ENCODE measurements at places on chromosomes 6 and 20.

- no peak for DNase-seq
Observed at GRCh38 chr20:40960521-40960956, 68.1 kb upstream of the TOP1 start.

- DNase-seq: no peak
Observed at GRCh38 chr6:41937861-41938574, 3.6 kb downstream of the CCND3 start.

GRCh38 chr6:129419324-129419723 lies 290.7 kb downstream of the ARHGAP18 start:
- DNase-seq: no peak

DNA sequence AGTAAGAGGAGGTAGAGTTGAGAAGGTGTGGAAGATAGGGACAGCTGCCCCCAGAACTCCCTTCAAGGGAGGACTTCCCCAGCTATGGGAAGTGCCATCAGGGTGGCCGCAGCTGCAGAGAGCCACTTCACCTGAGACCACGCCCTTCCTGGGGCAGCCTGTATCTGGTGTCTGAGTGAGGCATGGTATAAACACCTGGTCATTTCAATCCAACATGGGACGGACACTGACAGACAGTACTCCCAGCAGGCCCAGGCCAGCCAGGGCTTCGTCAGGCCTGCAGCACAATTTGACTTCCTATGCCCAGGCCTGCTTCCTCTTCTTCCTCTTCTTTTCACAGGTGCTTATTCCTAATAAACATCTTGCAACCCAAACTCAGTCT lies 4.5 kb downstream of the SOX12 start:
- DNase-seq: no peak

DNA sequence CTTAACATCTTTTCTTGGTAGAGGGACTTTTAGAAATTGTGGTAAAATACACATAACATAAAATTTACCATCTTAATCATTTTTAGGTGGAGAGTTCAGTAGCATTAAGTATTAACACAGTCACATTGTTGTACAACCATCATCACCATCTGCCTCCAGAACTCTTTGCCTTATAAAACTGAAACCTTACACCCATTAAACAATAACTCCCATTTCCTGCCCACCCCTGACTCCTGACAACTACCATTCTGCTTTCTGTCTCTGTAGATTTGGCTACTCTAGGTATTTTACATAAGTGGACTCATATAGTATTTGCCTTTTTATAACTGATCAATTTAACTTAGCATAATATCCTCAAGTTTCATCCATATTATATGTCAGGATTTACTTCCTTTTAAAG lies 88.7 kb downstream of the ZHX3 start:
- no peak for DNase-seq

GRCh38 chr6:119643876-119644275 lies 294.3 kb upstream of the MAN1A1 start:
- DNase-seq: no peak

DNA sequence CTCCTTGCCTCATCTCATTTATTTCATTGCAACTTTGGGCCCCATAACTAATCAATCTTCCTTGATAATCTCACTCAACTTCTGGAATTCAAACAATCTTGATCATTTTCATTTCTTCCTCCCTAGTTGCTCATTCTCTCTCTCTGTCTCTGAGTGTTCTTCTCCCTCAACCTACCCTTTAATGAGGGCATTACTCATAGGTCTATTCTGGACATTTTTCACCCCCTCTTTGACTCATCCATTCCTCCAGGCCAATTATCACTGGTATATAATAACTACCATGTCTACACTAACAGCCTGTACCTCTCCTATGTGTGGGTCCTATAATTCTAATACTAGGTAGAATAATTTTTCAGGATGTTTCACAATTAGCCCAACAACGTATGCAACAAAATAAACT lies 78.8 kb downstream of the COL21A1 start:
- DNase-seq: no peak

DNA sequence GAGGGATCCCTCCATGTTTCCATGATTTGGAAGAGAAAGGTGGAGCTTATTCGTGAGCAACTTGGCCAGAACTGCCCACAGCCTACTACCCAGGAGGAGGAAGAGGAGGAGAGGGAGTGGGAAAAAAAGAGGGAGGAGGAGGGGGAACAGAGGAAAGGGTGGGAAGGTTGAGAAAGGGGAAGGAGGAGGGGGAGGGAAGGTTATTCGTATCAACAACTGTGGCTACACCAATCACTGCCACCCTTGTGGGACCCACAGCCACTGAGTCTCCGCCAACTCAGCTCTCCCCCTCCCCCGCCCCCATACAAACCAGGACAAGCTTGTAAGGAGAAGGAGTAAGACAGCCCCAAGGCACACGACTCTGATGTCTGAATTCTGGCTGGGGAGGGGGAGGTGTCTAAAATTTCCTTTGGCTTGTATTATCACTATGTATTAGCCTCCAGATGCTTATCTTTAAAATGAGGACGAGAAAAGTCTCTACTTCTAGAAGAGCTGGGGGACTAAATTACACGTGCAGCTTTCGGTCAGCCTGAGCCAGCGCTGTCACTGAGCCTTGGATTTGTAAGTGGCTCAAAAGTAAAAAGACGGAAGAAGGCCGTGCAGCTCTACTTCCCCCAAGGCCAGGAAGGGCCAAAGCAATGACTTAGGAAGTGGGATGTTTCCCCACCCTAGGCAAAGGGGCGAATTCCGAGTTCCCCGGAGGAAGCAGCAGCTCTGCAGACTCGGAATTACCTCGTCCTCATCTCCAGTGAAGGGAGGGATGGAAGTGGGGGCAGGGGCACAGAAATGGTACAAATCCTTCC lies 1.0 kb downstream of the FKBP1A start:
- DNase-seq: peak; percentile 77

DNA sequence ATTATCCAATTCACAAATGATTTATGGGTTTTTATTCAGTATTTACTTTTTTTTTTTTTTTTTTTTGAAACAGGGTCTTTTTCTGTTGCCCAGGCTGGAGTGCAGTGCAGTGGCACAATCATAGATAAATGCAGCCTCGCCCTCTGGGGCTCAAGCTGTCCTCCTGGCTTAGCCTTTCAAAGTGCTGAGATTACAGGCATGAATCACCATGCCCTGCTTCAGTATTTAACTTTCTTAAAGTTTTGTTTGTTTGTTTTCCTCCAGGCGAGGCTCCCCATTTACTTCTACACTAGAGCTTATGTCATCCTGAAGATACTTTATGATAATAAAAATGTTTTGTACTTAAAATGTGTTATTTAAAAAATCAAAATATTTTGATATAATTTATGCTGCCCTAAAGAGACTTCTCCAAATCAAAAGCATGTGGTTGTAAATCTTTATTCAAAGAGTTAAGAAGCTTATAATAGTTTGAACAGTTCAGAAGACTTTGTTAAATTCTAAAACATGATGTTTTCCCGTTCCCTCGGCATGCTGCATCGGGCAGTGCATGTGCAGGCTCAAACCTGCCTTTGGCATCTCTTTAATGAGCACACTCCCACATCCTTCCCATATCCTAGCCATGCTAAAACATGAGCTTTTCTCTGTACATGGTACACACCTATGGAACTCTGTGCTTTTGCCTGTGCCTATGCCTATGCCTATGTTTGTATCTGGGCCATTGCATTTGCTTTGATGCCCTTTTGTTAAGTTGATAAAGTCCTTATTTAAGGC lies 11.0 kb downstream of the SMPDL3A start:
- DNase-seq: peak; percentile 37

DNA sequence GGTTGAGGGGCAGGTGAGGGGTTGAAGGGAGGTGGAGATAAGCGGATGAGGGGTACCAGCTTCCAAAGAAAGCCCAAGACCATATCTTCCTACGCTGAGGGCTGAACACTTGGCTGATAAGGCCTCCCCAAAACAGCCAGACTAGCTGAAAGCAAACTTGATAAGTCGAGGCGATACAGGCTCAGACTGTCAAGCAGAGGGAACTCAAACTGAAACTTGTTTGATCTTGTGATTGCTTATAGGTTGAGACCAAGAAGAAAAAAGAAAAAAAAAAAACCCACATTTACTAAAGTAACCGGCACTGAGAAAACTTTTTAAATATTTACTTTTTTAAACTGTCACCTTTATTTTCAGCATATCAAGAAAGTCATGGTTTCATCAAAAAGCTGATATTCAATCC lies 73.6 kb downstream of the TRERF1 start:
- no peak for DNase-seq

DNA sequence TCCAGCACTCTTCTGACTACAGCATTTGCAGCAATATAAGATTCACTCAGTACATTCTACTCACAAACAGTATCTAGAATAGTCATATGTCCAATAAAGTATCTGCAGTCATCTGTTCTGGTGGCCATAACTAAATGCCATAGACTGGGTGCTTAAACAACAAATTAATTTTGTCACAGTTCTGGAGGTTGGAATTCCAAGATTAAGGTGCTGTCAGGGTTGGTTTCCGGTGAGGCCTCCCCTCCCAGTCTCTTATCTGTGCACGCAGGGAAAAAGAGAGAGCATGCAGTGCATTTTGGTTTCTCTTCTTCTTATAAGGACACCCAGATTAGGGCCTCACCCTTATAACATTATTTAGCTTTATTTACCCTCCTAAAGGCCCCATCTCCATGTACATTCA lies 21.3 kb upstream of the NUS1 start:
- no peak for DNase-seq

DNA sequence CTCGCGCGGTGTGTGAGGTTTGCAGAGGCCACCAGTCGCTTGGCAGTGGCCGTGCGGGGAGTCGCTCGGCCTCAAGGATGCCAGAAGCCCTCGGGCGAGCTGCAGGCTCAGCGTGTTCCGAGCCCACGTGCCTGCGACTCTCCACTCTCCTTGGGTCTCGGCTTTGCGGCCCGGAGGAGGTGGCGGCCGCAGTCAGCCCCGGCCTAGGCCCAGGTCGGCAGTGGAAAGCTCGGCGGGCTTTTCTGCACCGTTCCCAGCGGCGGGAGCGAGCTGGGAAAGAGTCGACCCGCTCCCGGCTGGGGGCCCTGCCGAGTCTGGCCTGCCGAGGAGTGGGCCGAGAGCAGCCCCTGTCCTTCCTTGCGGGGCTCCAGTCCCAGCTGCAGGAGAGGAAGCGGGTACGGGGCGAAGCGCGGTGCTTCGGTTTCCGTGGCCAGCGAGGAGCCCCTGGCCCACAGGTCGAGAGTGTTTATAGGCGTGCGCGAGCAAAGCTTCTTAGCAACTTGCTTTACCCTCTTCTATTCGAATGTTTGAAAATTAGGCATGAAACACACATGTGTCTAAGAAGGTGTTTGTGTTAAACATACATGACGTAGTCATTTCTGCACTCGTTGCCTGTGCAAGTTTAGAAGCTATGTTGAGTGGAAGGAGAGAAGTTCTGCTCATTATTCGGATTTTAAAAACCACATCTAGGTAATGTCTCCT lies 5.6 kb downstream of the FOXC1 start:
- DNase-seq: no peak

- peak; percentile 99 for DNase-seq
Observed at GRCh38 chr6:77456531-77457248, 6.6 kb downstream of the HTR1B start.

- no peak for DNase-seq
Observed at GRCh38 chr6:17940151-17940792, 47.2 kb downstream of the KIF13A start.

- DNase-seq: no peak
Observed at GRCh38 chr20:14959506-14960475, 622.4 kb upstream of the FLRT3 start.

DNA sequence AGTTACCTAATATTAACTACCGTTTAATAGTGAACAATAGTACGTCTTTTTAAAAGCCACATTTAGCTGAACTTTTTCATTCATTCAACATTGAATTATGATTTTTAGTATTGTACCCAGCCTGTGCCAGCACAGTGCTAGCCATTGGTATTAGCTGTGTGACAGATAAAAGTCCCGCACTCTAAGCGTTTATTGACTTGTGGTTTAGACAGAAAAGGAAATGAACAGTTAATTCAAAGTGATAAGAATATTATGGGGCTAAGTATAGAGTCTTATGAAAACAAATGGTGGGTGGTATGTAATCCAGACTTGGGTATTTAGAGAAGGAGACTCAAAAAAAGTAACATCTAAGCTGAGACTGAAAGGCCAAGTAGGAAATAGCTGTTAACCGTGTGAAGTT lies 202.3 kb downstream of the RPS12 start:
- no peak for DNase-seq

DNA sequence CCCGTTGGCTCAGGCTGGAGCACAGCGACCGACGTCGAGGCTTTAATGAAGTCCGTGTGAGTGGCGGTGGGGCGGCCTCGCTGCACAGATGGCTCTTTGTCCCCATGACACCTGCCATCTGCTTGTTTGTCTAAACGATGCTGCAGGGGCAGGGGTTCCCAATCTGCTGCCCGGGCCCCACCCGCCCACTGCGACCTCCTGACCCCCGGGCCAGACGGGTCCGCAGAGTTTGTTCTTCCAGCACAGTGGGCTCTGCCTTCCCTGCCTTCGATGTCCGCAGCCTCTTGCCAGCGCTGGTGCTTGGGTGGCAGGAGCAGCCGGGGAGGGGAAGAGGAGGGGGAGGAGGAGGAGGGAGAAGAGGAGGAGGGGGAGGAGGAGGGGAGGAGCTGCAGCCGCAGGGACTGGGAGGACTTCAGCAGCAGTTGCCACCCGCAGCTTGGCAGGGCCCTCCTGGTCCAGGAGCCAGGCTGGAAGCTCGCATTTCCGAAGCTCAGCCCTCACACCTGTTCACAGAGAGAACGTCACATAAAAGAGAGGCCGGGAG lies 210.0 kb downstream of the DLL1 start:
- no peak for DNase-seq

GRCh38 chr6:46661483-46661882 lies 8.7 kb downstream of the SLC25A27 start:
- no peak for DNase-seq

DNA sequence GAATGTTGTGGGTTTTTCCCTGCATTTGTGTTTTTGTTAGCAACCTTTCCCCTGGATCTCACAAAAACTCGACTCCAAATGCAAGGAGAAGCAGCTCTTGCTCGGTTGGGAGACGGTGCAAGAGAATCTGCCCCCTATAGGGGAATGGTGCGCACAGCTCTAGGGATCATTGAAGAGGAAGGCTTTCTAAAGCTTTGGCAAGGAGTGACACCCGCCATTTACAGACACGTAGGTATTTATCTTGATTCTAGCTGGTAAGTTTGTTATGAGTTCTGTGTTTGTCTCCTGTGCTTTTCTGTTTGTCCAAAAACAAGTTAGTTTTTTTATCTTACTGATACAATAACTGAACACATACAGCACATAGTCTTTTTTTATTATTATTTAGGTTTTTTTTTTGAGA lies 3.0 kb downstream of the SLC25A27 start:
- no peak for DNase-seq

DNA sequence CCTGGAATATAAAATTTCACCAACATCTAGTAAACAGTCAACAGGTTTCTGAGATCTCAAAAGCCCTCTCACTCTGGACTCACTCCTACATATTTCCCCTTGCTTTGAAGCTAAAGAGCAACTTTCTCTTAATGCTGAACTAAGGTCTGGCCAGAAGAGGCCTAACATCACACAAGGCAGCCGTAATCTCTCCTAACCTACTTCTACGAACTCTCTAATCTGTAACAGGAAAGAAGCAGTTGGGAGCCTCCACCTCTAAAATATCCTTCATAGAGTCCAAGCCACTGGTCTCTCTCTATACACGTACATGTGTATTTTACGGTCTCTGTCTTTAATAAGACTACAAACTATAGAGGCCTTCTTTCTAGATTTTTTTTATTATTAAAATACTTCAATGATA lies 72.0 kb downstream of the REV3L start:
- DNase-seq: no peak

- peak; percentile 92 for DNase-seq
Observed at GRCh38 chr6:77457720-77458349, 5.5 kb downstream of the HTR1B start.

GRCh38 chr20:32206760-32207625 lies 550 bp downstream of the PLAGL2 start:
- no peak for DNase-seq

Data from EL (cell line).